Activated T-cell treated with anti-CD3 and anti-CD28 coated beads, Interleukin-2, amount 50 U/mL, for 1 hour (primary cell): ENCODE measurements at places on chromosomes 5 and 9.

- DNase-seq = no peak
These were observed 34.6 kb downstream of the CTSL start for GRCh38 chr9:87760529-87760928.

DNA sequence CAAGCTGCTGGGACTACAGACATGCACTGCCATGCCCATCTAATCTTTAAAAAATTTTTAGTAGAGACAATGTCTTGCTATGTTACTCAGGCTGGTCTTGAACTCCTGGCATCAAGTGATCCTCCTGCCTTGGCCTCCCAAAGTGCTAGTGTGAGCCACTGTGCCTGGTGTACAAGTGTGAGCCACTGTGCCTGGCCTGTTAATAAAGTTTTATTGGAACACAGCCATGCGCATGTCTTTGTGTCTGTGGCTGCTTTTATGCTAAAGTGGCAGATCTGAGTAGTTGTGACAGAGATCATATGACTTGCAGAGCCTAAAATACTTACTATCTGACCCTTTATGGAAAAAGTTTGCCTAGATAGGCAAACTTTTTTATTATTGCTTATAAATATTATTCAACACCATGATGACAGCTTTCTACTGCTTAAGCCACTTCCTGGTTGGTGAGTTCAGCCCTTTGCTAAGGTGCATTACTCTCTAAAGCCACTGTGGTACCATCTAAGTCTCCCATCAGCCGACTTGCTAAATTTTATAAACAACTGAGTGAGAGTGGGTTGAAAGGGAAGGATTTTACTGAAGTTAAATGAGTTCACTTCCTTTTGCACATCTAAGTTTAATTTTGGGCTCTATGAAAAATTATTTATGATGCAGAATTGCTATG lies 133.5 kb downstream of the RASGRF2 start:
- no peak for DNase-seq

- no peak for DNase-seq
These were observed 41.4 kb upstream of the DNAH5 start for GRCh38 chr5:13985731-13986418.

DNA sequence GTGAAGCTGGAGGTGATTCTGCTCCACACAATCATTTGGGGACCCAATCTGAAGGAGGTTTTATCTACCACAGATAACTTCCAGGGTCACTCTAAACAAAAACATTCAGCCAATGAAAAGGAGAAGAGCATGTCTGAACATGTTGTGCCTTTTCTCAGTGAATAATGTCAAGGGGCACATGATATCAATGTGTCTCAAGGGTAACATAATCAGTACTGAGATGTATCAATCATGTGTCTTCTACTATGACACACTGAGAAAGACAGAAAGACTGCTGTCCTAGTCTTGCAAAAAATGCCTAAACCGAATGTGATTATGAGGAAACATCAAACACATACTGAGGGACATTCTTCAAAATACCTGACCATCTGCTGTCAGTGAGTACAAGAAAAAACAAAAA lies 25.4 kb upstream of the RASA1 start:
- DNase-seq = no peak

DNA sequence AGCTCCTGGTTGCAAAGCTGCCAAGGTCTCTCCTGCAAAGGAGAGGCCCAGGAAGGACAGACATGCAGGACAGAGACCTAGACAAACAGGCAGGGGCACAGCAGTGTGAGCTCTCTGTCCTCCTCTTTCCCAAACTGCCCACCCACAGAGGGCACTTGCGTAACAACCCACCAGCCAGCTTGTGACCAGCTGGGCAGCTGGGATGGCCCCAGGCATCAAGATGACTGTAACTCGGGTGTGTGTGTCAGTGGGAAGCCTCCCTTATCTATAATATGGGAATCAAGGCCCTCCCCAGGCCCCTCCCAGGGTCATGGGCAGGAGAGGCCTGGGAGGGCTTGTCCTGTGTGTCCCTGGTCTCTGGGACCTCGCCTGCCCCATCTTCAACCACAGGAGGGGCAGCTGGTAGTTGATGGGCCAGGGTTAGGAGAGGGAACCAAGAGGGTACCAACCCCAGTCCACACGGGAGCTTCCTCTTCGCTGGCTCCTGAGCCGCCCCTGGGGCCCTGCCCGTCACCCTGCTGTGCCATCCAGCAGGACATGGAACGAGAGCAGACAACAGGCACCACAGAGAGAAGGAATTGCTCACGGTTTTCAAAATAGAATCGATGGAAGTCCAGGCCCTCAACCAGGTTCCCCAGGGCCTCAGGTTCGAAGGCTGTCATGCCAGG lies 37.9 kb downstream of the SLC6A7 start:
- DNase-seq = no peak

DNA sequence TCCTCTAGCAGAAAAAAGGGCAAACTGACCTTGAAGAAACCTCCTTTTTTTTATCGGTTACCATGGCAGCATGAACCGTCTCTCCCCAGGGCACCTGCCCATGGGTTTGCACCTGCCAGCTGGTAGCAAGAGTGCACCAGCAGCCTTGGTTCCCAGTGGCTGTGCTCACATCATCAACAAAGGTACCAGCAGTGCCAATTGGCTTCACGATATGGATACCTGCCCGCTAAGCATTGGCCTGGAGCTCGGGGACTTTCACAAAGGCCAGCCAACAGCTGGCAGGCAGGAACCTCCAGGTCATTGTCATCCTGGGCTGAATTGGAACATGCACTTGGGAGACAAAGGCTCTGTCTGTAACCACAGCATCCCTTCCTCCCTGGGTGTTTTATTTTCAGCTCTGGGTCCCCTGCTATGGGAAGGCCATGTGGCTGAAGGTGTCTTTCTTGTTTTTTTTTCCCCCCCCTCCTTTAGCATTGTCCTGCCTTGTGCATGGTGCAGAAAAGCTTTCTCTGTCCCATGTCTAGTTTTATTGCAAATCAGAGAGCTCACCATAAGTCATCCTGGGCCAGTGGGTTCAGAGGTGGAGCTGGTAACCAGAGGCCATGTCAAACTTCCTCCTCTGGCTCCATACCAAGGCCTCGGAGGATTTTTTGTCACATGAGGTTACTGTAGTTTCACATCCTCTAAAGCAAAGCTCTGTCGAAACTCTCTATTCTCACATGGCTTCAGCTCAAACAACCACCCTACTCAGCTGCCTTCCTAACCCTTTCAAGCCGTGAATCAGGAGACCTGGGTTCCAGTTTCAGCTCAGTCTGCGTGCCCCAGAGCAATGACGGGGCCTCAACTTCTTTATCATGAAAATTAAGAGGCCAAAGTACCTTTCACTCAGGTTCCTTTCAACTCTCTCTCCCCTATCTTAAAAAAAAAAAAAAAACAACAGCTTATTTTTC lies 145.5 kb upstream of the MAP3K1 start:
- no peak for DNase-seq

DNA sequence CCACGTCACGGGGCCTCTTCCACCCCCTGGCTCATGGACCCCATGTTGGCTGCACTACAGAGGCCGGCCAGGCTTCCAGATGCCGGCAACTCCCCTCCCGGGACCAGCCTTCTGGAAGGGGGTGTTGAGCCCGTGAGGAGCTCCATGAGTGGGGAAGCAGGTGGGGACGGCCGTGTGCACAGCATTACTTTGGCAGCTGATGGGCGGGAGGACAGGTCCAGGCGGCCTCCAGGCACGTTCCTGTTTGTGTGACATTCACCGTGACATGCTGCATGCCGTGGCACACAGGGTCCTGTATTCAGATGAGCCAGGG lies 29.1 kb upstream of the ABO start:
- DNase-seq = no peak

DNA sequence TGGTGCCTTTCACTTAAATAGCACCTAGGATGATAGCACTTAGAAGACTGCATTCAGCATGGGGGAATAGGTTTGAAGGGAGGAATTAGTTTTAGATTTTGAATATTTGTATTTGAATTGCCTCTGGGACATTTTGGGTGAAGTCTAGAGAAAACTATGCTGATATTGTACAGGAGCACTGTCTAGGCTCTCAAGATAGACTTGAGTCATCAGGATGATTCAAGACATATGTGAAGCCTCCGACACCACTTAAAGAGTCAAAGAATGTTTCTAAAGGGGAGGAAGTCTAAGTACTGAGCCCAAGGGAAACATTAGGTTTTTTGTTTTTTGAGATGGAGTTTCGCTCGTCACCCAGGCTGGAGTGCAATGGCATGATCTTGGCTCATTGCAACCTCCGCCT lies 63.9 kb upstream of the CCDC180 start:
- DNase-seq = no peak

DNA sequence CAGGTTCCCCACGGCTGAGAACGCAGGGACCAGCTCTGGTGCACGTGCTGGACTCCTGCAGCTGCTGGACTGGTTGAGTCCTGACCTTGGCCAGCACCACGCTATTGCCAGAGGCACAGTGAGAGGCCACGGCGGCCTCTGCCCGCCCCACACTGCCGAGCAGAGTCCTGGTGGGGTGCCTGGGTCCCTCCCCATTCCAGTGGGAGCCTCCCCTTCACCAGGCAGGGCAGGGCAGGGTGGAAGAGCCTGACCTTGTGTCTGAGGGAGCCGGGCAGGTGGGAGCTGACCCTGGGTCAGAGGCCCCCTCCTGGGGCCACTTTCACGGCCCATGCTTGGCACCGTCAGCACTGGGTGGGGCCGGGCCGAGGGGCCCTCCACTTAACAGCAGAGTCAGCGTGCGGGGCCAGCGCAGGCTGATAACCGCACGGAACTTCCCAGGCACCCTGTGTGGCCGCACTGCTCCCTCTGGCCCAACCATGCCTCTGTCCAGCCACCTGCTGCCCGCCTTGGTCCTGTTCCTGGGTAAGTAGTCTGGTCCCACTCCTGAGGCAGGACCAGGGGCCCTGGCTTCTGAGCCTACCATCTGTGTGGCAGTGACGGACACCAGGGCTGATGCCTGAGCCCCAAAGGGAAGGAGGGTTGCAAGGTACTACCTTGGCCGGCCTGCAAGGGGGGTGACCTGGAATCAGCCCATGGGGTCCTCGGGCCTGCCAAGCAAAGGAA lies at the start of gene MAMDC4:
MAMDC4 (plus strand) TSS at position 406 of the 723 bp plus-strand sequence; CDS start at position 477, 71 bp downstream.
- DNase-seq = no peak

DNA sequence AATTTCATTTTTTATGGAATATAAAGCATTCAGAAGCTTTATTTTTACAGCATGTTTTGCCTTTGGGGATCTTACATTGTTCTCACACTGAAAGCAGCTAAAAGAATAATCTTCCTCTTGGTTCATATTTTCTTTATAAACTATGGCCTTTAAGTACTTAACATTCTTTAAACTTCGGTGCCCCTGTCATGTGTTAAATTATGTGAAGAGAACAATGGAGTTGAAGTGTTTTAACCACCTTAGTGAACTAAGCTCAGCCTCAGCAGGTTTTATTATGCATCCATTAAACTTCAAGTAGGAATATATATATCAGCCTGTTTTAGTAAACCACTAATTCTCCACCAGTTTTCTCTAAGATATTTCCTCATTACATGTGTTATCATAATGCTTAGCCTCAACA lies 371.4 kb upstream of the CDH18 start:
- DNase-seq = no peak

- DNase-seq = no peak
These were observed 145.3 kb downstream of the MACROH2A1 start for GRCh38 chr5:135253601-135254178.

- no peak for DNase-seq
These were observed 57.3 kb downstream of the RIGI start for GRCh38 chr9:32468740-32469139.

- no peak for DNase-seq
These were observed 171.6 kb downstream of the PAX5 start for GRCh38 chr9:36862206-36863145.

GRCh38 chr5:143890487-143890886 lies 78.5 kb downstream of the HMHB1 start:
- no peak for DNase-seq

DNA sequence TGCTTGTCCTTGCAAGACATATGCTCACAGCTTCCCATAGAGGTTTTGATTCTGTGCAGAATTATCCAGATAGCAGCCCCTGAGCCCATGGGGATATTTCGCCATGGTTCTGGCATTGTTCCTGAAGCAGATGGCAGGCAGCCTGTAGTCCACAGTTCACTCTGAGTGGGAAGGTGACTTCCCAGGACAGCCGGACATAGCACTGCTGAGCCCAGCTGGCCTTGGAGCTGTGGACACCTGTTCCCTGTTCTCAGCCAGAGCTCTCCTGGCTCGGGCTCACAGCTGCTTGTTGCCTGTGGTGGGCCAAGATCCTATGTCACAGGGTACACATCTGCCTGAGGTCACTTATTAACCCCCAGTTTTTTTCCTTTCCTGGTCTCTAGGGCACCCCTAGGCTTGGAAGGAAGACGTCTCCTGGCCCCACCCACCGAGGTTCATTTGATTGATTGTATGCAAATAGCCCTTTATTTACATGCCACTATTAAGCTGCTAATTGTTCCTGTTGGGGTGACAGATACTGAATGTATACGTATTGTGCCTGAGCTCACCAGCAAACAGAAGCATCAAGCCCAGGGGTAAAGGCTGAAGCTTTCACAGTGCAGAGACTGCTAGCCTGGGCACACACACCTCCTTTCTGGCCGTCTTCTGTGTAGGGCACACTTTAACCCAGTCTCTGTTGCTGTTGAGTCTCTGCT lies 96.6 kb upstream of the DMRT1 start:
- no peak for DNase-seq

DNA sequence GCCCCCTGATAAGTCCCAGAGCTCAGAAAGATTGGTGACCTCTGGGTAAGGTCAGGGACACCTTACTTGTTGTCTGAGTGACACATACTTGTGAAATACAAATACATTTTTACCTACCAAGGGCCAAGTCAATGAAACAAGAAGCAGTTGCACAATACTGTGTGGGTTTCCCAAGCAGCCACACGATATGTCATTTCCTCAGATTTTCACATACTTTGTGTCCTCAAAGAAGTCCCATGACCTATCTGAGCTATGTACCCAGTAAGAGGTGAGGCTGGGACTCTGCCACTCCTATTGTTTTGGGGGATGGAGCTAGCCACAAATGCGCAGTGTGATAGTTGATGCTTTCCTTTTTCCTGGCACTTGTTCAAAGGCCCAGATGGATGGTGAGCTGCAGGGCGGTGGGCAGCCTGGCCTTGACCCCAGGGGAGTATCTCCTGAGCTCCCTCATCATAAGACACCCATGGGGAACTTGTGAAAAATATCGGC lies 4.8 kb upstream of the SLC25A51 start:
- no peak for DNase-seq

DNA sequence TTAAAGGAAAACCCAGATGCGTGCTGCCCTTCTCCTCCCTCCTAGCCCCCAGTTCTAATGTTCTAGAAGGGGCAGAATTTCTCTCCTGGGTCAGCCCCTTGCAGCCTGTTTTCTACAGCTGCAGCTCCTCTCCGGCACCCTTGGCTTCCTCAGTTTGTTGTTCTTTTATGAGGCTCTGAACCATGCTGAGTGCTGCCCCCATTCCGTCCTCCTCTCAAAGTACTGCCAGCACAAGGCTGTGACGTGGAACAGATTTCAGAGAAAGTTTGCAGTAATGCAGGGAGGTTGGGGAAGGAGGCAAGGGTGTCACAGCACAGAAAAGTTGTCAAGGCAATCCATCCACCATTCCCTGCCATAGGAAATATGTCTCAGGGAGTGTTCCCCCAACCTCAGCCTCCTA lies 63.3 kb downstream of the RGS3 start:
- no peak for DNase-seq

DNA sequence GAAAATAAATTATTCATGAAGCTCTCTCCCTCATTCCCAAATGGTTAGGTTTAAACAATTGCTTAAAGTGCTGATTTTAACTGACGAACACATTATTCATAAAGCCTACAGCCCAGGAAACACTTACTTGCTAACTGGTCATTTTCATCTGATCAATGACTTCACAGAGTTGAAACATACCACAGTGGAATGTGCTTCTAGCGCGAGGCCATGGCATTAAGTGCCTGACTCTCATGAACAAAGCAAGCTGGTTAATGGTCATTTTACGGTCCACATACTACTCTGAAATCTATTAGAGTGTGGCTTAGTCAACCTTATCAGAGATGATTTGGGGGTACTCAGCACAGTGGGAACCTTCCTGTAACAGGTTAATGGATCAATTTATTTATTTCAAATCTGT lies 114.6 kb downstream of the MED27 start:
- no peak for DNase-seq
